ENCODE measurements at places on chromosomes 3 and 15.

GRCh38 chr3:141392897-141393734 is 24.8 kb downstream of the ZBTB38 start:
- DNase-seq, result peak; percentile 16

DNA sequence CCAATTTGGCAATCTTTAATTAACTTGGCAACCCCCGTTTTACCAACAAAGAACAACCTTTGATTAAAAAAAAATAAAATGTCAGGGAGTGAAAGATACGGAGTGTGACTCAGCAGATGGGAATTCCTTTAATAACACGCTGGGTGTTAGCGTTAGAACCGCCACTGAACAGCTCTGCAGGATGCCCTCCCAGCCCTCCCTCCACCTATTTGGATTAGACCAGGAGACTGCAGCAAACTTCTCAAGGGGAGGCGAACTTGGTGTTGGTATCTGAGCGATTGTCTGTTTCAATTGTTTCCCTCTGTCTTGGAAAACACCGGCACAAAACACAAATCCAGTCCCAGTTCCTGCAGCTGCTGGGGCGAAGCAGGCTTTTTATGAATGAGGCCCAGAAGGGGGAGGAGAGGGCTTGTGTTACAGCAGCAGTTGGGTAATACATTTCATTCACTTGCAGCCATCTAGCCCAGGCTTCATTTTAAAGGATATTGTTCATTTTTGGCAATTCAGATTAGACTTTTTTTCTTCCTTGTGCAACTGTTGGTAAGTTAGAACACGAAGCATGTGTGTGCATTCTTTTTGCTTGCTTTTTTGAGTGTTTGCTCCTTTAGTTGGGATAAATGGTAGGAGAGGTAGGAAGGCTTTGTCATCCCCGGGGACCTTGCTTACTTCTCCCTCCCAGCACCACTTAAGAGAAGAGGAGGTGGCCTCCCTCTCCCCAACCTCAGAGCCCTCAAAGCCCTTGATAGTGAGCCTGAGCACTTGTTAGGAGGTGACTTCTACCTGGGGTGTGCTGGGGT is 152.3 kb downstream of the IGF1R start:
- DNase-seq, result peak; percentile 53

DNA sequence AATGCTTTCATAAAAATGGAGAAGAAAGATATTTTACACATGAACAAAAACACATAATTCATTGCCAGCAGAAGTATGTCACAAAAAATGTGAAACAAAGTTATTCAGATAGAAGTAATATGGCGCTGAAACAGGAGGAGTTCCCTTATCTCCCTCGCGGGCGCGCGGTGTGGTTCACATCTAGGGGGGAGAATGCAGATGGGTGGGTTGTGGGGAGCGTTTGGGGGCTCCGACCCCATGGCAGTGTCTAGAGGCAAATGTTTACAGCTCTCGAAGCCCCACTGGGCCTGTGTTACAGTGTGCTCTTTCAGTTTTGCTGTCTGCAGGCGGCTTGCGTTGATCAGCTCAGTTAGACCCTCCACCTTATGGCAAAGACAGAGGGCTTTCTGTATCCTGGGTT is 297.5 kb downstream of the CGGBP1 start:
- DNase-seq, result no peak

DNA sequence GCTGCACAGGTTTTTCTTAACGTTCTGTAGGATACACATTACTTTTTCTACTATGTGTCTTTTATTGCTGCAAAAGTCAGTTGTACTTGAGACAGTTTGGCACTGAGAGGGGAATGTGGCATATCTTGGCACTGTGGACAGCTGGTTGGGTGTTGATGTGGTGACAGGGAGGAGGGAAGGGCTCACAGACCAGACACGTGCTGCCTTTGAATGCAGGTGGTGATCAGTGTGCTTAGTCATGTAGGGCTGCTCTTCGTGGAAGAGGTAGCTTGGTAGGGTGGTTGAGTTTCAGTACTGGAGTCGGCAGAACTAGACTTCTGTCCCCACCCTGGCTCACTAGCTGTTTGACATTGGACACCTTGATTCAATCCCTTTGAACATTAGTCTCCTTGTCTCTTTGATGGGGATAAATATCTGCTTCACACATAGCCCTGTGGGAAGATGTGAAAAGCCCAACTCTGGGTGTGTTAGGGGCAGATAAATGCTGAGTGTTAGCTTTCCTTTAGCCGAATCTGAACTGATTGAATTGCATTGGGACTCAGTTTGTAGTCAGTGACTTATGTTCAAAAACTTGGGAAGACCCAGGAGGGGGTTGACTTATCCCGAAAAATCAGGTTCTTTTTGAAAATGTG is 108.4 kb downstream of the PTPRG start:
- peak; percentile 36 for DNase-seq

DNA sequence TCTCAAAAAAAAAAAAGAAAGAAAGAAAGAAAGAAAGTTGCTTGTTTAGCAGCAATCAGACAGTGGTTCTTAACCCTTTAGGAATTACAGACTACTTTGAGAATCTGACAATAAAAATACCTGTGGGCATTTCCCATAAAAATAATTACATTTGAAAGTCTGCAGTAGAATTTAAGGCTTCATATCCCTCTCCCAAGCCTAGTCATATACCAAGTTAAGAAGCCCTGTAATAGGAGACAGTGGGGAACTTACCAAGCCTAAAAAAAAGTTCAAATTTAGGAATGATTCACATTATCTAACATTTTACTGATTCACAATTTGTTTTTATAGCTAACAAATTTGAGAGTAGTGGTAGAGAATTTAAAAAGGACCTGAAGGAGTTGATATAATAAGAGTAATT is 47.5 kb downstream of the LRRFIP2 start:
- DNase-seq, result no peak

DNA sequence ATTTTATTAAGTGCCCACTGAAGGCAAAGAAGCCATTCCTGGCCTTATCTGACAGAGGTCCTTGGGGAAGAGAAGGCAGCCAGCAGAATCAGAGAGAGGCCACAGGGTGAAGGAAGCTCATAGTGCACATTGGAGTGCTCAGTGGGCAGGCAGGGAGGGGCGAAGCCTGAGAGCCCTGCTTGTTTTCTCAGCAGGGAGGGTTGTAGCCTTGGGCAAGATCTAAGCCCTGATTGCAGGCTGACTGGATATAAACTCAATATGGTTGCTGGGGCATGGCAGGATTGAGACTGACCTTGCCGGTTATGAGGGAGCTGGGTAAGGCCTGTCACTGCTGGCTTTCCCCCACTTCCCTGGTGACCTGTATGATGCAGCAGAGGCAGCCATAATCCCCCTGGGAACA is 7.5 kb upstream of the IGSF11 start:
- no peak for DNase-seq

GRCh38 chr3:132164469-132165092 is 129.8 kb upstream of the CPNE4 start:
- no peak for DNase-seq

- DNase-seq, result no peak
Measured at GRCh38 chr3:24316887-24317383, 177.7 kb downstream of the THRB start.

GRCh38 chr3:57948781-57949242 is 59.4 kb upstream of the FLNB start:
- no peak for DNase-seq

DNA sequence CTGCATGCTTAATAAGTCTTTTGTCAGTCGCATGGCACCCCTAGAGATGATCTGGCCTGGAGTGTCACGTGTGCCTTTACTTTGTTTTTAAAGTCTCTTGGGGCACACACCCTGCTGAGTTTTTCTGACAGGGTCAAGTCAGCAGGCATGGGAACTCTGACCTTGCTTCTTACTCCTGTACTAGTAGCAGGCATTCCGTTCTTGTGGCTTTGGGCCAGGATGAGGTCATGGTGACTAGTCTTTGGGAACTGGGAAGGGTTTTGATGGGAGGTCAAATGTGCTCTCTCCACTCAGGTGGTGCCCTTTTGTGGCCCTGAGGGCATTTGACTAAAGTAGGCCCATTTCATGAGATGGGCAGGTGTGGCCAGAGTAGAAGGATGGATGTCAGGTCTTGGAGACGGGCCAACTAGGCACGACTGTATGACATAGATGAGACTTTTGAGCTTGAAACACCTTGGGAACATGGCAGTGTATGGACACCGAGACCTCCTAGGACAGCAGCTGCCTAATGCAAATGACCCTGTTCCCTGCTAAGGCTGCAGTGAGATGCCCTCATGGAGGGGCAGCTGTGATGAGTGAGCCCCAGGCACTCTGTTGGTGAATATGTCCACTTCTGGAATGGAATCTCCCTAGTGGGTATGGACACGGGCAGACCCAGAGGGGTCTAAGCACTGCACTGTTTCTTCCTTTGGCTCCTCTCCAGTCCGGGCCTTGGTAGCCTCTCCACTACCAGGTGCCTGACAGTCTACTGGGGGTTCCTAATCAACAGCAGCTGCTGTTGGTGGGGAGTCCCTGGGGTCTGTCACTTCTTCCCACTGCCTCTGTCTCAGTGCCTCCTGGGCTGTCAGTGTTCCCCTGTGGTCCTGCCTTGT is 16.4 kb downstream of the SRPRB start:
- DNase-seq, result peak; percentile 16

GRCh38 chr3:142057331-142057725 is 92.0 kb downstream of the TFDP2 start:
- DNase-seq, result no peak

- no peak for DNase-seq
Measured at GRCh38 chr15:43232289-43232874, 11.6 kb upstream of the EPB42 start.

DNA sequence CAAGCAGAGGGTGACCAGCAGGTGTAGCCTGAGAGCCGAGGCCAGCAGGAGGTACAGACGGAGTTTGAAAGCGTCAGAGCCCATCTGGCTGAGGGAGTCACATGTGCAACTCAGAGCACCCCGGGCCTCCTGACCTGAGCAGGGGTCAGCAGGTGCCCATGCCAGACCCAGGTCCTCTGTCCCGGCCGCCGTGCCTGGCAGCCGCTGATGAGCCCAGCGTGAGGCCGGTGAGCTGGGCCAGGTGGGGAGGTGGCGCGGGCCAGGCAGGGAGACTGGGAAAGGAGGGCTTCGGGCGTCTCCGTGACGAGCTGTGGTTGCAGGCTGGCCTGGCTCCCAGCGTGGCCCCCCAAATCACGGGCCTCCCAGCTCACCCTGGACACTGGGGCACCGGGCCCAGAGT is 130.9 kb downstream of the CHSY1 start:
- no peak for DNase-seq

DNA sequence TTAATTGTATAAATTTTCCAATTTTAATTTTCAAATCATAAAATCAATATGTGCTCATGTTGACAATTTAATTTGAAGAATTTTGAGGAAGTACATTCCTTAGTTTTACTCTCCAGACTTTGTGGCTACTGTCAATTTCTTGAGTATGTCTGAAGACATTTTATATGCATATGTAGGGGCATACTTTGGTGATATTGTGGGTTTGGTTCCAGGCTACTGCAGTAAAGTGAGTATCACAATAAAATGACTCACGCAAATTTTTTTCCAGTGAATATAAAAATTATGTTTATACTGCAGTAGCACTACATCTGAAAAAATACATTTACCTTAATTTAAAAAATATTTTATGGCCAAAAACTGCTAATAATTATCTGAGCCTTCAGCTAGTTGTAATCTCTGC is 123.2 kb upstream of the PLCL2 start:
- no peak for DNase-seq

- no peak for DNase-seq
Measured at GRCh38 chr15:51505251-51505650, 117.3 kb downstream of the DMXL2 start.

DNA sequence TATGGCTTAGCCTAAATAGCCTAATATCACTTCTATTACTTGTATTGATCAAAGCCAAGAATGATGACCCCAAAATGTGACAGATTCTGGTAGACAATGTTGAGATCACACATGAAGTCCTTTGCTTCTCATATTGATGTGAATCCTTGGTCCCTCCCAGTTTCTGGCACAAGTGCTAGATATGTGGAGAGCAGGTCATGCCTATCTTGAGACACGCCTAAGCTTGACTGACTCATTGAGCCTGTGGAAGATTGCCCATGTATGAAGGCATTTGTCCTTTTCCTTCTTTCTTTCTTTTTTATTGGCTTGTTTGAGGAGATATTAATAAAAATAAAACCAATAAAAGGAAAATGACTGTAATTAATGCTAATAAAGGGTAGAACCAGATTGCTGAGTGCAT is 54.0 kb upstream of the TMEM108 start:
- DNase-seq, result no peak

DNA sequence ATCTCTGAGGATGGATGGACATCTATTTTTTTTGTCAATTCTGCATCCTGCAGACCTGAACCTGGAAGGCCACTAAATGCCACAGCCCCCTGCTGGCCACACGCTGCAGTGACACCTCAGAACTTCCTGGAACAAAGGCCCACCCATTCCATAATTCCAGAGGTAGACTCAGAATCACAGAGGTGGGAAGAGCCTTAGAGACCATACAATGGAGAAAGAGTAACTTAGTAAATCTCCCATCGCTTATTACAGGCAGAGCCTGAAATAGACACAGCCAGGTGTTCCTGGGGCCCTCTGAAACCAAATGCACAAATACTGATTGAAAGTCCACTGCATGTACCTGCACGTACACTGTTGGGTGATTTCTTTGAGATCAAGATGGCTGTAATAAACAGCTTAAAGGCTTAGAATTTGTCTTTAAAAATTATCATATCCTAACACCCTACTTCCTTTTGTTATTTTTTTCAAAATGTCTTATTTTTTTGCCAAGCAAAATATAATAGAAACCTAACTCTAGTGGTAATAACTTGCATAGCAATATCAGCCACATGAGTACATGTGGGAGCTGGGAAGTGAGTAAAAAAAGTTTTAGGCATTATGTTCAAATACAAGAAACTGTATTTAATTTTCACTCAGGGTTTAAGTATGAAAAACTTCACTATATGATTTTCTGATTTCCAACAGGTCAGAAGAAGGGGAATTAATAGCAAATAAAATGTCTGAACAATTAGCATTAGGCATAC is 62.7 kb downstream of the EOMES start:
- DNase-seq, result peak; percentile 54

- DNase-seq, result no peak
Measured at GRCh38 chr3:23796518-23796917, 9.2 kb upstream of the UBE2E1 start.

GRCh38 chr3:122484985-122485384 is 29.8 kb downstream of the KPNA1 start:
- no peak for DNase-seq

GRCh38 chr3:161305095-161305991 is 66.0 kb downstream of the SPTSSB start:
- DNase-seq, result peak; percentile 11

GRCh38 chr3:127888156-127888555 is 26.9 kb upstream of the KBTBD12 start:
- DNase-seq, result no peak

GRCh38 chr3:117708601-117709000 is 999.0 kb downstream of the TUSC7 start:
- no peak for DNase-seq

GRCh38 chr3:143239031-143239430 is 119.5 kb downstream of the CHST2 start:
- no peak for DNase-seq

GRCh38 chr3:38526792-38527191 is 30.7 kb downstream of the EXOG start:
- no peak for DNase-seq

DNA sequence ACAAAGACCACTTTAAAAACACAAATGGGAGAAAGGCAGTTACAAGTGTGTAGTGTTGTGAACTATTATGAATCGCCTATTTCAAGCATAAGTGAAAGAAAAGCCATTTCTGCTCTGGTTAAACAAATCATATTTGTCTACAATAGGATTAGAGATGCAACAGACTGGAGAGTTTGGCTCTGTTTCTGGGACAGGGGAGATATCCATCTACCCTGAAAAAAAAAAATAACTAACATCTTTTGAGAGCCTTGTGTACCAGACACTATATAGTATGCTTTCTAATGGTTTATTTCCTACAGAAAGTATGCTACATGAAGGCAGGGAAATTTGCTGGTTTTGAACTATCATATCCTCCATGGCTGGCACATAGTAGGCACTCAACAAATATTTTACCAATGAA is 106.7 kb upstream of the FHIT start:
- peak; percentile 70 for DNase-seq
